T47D (cell line): ENCODE measurements at places on chromosomes 12 and 14.

GRCh38 chr12:104538891-104539462 is 82.2 kb downstream of the CHST11 start:
- no peak for DNase-seq

GRCh38 chr12:46524778-46525177 is 152.2 kb upstream of the SLC38A2 start:
- DNase-seq = no peak

GRCh38 chr14:59317798-59318505 is 129.5 kb downstream of the DAAM1 start:
- no peak for DNase-seq

DNA sequence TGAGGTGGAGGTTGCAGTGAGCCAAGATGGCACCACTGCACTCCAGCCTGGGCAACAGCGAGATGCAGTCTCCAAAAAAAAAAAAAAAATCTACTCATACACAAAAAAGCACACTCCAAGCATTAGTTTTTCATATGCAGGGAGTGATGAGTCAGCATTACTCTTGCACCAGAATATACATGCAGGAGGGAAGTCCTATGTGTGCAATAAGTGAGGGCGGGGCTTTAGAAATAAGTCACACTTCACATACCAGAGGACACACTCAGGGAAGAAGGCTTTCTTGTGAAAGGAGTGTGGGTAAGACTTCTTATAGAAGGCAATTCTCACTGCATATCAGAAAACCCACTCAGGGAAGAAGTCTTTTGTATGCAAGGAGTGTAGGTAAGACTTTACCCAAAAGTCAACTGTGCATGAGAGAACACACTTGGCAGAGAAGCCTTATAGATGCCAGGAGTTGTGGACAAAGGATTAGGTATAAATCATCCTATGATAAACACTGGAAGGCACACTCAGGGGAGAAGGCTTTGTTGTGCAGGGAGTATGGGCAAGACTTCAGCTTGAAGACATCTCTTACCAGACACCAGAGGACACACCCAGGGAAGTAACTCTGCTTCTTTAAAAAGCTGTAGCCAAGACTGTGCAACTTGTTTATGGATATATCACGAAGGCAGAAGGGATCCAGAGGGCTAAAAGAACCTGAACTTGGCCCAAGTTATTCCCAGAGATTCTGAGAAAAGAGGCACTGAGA is 50.5 kb downstream of the ATF7 start:
- DNase-seq = peak; percentile 28

DNA sequence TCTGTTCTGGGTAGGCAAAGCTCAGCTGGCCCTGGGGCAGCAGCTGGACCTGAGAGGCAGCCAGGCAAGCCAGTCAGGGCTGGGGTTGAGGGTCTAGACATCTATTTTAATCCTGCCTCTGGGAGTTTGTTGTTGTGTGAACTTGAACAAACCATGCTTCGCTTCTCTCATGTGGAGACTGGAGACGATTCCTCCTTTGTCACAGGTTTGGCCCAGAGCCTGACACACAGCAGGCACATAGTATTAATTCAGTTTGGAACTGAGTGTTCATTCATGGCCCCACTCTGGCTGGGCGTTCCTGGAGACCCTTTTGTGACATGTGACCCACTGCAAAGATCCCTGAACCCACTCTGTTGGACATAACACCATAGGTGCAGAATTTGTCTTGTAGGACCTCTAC is 39.3 kb downstream of the NGB start:
- no peak for DNase-seq

GRCh38 chr12:68234140-68234539 is 8.5 kb upstream of the IL26 start:
- no peak for DNase-seq

- DNase-seq = no peak
These were observed 84.1 kb downstream of the PPP1R12A start for GRCh38 chr12:79850610-79851299.

GRCh38 chr12:30361145-30361544 is 334.5 kb downstream of the IPO8 start:
- no peak for DNase-seq

- peak; percentile 91 for DNase-seq
These were observed 4.9 kb upstream of the MTA1 start for GRCh38 chr14:105414456-105415371.

DNA sequence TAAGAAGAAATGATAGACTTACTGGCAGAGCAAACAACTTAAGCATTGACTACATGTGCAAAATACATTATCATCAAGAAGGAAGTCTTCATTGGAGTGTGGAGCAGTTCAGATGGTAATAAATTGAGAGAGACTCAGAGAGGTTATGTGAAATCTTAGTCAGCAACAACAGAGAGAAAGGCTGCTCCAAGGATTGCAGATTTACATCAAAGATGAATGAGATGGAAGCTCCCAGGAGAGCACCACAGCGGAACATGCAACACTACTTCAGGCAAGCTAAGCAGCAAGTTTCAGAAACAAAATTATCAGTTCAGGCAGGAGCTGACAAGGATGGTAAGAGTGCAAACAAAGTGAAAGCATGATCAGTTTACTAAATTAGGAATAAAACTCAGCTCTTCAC is 882.3 kb downstream of the LRFN5 start:
- no peak for DNase-seq

- DNase-seq = no peak
These were observed 138.4 kb upstream of the PARP11 start for GRCh38 chr12:4011597-4011996.

- DNase-seq = no peak
These were observed 53.6 kb downstream of the AKAP6 start for GRCh38 chr14:32382704-32383103.

- DNase-seq = no peak
These were observed 48.6 kb downstream of the ATXN7L3B start for GRCh38 chr12:74586251-74586650.

GRCh38 chr14:61696753-61697318 is 1.5 kb downstream of the HIF1A start:
- DNase-seq = no peak

DNA sequence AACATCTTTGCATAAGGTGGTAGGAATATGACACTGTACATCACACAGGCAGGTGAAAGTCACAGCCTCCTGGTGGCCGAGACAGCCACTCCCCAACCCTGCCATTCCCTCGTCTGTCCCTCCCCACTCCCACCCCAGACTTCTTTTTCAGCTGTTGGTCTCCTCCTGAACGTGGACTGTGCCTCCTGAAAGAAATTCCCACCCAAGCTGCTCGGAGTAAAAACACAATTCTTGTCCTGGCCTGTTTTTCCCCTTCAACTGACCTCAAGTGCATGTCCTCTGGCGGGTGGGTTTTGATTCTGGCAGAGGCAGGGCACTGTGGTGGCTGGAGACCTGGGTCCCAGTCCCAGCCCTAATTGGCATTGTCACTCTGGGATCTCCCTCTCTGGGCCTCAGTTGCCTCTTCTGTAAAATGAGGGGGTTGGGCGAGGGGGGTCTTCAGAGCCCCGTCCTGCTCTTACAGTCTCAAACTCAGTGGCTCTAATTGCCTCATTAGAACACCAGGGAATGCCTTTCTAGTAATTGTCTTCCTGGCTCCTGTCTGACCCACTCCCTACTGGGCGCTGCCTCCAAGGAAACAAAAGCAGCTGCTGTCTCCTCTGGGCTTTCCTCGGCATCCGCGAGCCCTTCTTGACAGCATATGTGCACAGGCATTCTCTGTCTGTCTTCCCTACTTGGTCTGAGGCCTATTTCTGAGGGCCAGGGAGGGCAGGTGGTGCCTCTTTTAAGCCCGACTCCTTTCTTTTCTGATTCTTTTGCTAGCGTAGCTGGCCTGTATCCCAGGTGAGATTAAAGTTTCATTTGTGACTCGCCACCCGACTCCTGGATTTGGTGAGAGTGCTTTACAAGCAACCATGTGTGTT is 186.6 kb upstream of the RMST start:
- DNase-seq = no peak

DNA sequence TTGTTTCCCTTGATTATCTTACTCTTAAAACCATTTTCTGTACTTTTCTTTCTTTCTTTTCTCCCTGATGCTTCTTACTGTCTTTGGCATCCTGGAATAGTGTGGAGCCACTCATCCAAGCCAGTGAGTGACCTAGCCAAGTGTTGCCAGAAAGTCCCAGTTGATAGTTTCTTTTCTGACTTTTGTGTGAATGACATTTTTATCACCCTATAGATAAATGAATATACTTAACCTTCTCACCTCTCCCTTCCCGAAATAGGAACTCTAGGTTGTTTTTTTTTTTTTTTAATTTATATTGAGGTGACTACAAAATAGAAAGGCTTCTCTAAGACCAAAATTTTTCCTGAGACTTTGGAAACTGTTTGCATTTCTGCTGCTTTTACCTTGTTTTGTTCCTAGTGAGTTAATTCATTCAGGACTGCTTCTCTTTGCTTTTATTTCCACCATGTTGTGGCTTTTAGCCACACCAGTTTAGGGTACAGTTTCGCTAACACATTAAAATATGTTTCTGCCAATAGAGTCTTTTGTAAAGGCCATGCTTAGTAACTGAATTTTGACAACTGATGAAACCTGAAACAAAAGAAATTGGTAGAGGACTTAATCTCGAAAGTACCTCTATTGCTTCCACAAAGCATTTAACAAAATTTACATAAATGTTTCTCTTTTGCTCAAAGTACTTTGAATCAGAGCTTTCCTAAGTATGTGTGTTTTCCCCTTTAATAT is 194.6 kb downstream of the ERC1 start:
- no peak for DNase-seq

- DNase-seq = no peak
These were observed 42.9 kb upstream of the VRK1 start for GRCh38 chr14:96754162-96754844.

- DNase-seq = peak; percentile 9
These were observed 68.6 kb upstream of the USP15 start for GRCh38 chr12:62191491-62192179.

DNA sequence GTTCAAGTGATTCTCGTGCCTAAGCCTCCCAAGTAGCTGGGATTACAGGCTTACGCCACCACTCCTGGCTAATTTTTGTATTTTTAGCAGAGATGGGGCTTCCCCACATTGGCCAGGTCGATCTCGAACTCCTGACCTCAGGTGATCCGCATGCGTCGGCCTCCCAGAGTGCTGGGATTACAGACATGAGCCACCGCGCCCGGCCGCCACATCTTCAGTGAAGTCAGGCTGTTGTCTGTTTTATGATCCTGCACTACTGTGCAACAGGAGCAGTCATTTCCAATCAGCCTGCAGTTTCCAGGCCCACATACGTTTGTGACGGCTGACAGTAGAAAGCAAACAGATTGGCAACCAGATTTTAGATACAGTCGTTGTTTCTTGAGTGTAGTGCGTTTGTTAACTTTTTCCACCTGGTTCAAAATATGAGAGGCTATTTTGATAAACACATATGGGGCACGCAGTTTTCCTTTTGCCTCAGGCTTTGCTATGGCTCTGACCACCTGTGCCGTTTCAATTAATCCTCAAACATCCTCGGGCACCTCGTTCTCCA is 74.8 kb downstream of the LGMN start:
- DNase-seq = no peak

- no peak for DNase-seq
These were observed 53.0 kb upstream of the FRS2 start for GRCh38 chr12:69417231-69417630.

DNA sequence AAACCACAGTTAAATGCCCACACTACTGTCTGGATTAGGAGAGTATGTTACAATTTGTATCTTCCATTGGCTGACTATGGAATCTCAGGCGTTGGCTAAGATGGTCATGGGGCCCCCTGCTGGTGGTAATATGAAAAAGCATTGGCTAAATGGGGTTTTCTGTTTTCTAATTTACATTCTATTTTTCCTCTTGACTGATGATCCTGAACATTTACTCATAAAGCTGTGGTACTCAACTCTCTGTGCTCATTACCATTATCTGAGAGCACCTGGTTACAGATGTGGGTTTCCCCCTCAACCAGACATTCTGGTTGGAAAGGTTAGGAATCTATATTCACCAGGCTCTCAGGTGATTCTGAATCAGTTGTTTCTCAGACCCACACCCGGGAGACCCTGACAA is 64.8 kb downstream of the WSCD2 start:
- DNase-seq = peak; percentile 51

DNA sequence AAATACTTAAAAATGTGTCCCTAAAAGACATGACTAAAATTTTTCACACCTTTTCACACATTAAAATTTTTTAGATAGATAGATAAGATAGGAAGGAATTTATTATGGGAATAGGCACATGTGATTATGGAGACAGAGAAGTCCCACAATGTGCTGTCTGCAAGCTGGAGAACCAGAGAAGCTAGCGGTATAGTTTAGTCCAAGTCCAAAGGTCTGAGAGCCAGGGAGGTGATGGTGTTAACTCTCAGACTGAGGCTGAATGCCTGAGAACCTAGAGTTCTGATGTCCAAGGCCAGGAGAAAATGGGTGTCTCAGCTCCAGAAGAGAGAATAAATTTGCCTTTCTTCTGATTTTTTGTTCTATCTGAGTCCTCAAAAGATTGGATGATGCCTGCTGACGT is 65.7 kb downstream of the POLR3B start:
- no peak for DNase-seq

- DNase-seq = no peak
These were observed 2.9 kb downstream of the ACVRL1 start for GRCh38 chr12:51910168-51910567.

- DNase-seq = no peak
These were observed 72.3 kb downstream of the TESC start for GRCh38 chr12:117026921-117027250.

DNA sequence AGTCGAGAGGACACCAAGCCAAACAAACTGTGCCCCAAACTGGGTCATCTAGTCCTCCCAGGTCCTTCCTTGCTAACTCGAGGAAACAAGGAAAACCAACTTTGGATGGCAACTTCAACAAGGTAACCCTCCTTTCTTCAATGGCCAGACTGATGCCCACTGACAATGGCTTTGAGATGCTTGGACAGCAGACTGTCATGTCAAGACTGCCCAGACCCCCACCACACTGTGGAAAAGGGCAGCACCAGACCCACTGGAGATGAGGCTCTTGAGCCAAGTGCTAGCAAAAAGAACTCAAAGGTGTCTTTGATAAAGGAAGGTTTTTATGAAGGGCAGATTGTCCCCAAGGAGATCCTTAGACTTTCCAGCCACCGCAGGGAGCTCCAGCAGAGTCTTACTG is 9.0 kb upstream of the CDH24 start:
- DNase-seq = no peak
